ENCODE measurements at places on chromosomes 4 and X.

GRCh38 chr4:54695337-54695736 is 37.6 kb downstream of the KIT start:
- no peak for DNase-seq

GRCh38 chrX:103405009-103405333 is 28.6 kb downstream of the BEX3 start:
- DNase-seq = no peak

DNA sequence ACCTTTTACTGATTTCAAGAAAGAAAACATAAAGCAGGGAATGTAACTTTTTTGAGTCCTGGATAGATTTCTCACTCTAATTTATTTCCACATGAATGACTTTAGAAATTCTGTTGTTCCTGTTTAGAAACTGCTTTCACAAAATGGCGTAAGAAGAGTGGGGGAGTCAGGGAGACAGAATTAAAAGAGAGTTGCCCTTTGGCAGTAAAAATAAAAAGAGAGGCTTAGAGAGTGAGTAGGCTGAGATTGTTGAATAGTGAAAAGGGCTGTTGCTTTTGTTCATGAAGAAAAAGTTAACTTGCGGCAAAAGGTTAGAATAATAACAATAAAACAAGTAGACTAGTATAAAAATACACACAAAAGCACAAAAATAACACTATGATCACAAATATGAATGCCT is 166.1 kb downstream of the TBCK start:
- no peak for DNase-seq

GRCh38 chr4:85452058-85452731 is 22.8 kb upstream of the ARHGAP24 start:
- DNase-seq = no peak

DNA sequence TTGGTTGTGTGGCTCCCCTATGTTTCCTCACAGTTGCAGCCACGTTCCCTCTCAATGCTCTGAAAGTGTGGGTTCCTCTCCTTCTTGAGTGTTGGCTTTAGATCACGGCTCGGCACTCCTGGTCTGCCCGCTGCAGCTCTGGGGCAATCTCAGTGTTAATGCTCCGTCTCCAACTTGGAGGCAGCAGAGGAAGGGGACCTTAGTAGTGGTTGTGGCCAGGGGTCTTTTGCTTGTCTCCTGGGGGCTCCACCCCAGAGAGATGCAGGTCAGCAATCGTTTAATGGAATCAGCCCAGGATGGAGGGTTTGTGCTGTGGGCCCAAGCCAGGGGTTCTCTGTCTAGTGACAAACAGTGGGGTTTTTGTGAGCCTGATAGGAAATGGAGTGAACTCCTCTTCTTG is 849.4 kb upstream of the DIAPH2 start:
- DNase-seq = no peak

DNA sequence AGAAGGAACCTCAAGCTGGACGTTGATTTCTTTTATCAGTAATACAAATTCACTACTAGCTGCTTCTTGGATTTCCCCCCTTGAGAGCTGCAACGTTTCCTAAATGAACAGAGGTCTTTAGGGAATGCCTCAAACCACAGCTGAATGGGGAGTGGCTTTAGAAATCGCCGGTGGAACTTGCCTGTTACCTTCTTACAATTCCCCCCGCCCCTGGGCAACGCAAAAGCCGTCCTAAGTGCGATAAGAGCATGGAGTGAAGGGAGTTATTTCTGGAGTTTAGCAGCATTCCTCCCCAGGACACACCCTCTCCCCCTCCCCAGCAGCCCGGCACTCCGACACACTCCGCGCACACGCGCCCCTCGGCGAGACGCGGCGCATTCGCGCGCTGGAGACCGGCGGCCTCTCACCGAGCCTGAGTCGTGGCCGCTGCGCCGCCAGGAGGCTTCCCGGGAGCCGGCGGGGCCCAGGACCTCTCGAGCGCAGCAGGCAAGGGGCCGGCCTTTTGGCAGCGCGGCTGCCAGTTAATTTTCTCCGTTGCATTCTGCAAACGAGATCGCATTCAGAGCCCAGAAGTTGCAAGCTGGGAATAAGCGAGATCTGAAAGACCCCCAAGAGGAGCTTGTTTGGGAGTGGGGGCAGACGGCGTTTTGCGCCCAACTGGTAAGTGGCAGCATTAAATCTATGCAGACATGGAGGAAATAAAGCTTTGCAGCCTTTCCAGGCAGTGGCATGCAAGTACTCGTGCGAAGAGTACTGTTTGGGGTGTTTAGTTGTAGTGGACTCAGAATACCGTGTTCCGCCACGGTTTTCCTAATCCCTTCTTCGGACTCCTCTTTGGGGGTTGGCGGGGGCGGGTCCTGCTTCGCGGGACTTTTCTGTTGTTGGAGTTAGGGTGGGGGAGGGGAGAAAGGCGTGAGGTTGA is 134.7 kb downstream of the PALLD start:
- peak; percentile 74 for DNase-seq

DNA sequence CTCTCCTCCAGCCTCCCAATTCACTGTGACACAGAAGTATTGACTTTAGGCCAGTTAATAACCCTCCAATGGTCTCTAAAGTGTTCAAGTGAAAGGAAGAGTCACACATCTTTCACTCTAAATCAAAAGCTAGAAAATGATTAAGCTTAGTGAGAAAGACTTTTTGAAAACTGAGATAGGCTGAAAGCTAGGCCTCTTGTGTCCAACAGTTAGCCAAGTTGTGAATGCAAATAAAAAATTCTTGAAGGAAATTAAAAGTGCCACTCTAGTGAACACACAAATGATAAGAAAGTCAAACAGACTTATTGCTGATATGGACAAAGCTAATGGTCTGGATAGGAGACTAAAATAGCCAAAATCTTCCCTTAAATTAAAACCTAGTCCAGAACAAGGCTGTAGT is 687.2 kb downstream of the TRIML1 start:
- DNase-seq = no peak

GRCh38 chrX:40933132-40933705 is 152.0 kb upstream of the USP9X start:
- DNase-seq = peak; percentile 35

GRCh38 chr4:14138106-14138505 is 510.6 kb upstream of the BOD1L1 start:
- DNase-seq = no peak

DNA sequence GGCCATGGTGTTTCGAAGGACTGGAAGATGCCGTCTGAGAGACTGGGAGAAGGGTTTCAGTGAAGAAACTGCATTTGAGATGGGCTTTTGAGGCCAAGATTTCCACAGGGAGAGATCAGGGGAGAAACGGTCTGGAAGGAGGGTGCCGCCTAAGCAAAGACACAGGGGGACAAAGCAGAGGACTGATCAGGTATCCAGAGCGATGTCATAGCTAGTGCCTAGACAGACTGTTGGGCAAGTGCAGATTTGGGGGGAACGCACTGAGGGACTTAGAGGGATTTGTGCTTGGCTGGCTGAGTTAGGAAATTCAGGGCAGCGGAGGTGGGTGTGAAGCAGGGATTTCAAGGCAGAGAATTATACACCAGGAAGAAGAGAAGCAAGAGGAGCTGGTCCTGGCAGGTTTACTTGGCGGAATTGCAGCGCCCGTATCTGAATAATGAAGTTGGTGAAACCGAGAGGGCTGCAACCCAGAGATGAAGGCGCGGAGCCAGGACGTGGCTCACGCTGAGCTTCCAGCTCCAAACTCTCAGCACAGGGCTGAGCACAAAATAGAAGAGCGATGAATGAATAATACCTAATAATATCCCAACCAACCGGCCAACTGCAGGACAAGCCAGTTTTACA is 106.9 kb downstream of the MAML3 start:
- no peak for DNase-seq

DNA sequence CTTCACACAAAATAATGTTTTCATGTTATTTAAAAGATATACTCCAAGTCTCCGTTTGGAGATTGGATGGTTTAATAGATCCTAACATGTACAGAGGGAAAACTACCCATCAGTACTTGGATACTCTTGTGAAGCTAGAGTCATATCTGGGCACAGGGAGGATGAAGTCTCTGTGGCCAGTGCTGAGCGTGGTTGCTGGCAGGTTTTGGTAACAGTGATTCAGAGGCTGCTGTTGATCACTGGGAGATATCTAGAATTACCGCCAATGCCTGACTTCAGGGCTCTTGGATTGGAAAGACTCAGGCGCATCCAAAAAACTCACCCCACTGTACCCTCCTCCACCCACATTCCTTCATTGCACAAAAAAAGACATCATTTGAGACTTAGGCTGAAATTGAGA is 107.2 kb upstream of the PGRMC2 start:
- peak; percentile 28 for DNase-seq

All from fibroblast of skin of abdomen (primary cell).